ENCODE measurements at places on chromosomes 13 and 19.

DNA sequence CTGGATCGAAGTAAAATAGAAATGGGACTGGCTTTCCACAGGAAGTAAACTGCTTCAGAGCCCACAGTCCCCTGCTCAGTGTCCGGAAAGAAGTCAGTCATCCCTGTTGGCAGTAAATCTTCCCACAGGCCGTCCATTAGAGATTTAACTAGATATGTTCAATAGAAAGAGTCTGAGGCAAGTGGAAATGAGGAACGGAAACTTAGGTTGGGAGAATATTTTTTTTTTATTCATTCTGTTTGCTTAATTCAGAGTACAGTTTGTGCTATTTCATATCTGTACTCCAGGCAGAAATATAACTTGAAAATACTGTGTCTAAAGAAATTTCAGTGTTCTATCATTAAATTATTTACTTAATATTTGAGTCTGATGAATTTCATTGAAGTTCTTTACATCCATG lies 22.7 kb downstream of the SLC25A15 start:
- no peak for DNase-seq

- DNase-seq: peak; percentile 46
These were observed 607 bp downstream of the NFIC start for GRCh38 chr19:3366753-3367627.

GRCh38 chr19:10764340-10764894 lies 46.5 kb downstream of the DNM2 start:
- DNase-seq: no peak

GRCh38 chr19:1177322-1178114 lies 3.5 kb upstream of the SBNO2 start:
- peak; percentile 99 for DNase-seq

GRCh38 chr13:28659621-28659970 lies 666 bp downstream of the POMP start:
- peak; percentile 32 for DNase-seq

DNA sequence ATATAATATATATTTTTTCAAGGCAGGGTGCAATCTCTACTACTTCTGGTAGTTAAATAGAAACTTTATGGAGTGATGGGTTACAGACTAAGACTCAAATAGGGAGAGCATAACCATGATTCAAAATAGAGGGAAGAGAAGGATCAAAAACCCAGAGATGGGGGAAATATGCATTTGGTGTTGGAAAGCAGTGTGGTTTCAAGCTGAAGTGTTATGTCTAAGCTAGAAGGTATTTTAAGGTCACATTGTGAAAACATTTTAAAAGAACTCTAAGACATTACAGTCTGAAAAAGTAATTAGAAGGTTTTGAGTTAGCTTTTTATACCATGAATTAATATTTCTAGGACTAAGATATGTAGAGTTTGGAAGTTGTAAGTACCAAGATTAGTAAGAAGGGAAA lies 2741.4 kb downstream of the PCDH9 start:
- DNase-seq: no peak

GRCh38 chr13:113953561-113953960 lies 20.3 kb downstream of the C13orf46 start:
- DNase-seq: no peak

GRCh38 chr13:88005188-88005587 lies 334.0 kb downstream of the SLITRK5 start:
- DNase-seq: no peak
